CD4-positive, alpha-beta T cell treated with Interleukin-12 subunit alpha and Interleukin-12 subunit beta, for 1 hour (primary cell): ENCODE measurements at places on chromosomes 1 and 21.

DNA sequence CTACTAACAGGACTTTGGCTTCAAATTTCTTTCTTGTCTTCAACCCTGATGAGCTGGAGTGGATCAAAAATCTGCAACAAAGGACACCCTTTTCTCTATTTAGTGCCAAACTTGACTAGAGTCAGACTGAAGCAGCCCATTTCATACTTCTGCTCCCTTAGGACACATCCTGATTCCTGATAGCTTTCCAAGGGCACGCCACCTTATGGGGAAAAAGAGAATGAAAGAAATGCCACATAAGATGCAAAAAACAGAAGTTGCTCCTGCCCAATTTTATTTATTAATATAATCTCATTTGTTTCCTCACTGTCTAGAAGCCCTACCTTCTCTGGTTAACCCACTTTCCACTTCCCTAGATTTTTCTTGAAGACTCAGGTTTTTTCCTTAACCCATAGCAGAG is 72.7 kb upstream of the NBPF4 start:
- no peak for DNase-seq

DNA sequence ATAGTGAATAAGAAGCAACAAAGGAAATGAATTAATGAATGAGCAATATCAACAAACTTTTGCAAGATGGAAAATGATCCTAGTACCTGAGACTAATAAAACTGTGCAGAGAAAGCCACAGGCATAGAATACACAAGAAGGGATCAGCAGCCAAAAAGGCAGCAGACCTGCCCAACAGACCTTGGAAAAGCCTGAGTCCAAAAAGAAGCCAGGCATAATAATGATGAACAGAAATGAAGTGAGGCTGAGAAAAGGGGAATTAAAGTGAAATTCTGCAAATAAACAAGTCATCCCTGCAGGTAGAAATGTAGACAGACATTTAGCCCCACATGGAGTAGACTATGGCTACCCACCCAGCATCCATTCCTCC is 10.3 kb upstream of the PHTF1 start:
- DNase-seq = no peak

GRCh38 chr1:74596717-74597116 is 76.9 kb downstream of the ERICH3 start:
- DNase-seq = no peak

GRCh38 chr1:25922971-25923552 is 16.8 kb upstream of the STMN1 start:
- DNase-seq = peak; percentile 2

- no peak for DNase-seq
Observed at GRCh38 chr1:162324396-162324795, 52.3 kb downstream of the SPATA46 start.

GRCh38 chr1:53639251-53639763 is 99.7 kb downstream of the GLIS1 start:
- DNase-seq = no peak

DNA sequence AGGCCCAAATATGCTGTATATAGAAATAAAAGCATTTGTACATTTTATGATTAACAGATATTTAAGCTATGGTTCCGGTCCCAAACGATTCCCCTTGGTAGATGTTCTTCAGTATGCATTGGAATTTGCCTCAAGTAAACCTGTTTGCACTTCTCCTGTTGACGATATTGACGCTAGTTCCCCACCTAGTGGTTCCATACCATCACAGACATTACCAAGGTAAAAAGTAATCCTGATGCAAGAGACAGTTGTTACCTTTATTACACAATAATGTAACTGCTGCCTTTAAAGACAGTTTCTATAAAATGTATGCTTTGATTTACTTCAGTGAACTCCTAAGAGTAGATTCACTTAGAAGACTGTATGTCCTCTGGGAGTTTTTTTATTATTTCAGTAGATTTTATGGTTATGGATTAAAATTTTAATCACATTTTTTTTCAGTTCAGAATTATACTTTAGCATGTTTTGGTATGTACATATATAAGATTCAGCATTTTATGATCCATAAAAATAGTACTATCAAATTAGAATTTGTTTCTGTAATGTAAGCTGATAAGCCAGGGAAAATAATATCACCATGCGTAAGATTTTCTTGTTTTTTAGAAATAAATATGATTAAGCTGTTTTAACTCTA is 96.5 kb downstream of the USP25 start:
- DNase-seq = peak; percentile 60

DNA sequence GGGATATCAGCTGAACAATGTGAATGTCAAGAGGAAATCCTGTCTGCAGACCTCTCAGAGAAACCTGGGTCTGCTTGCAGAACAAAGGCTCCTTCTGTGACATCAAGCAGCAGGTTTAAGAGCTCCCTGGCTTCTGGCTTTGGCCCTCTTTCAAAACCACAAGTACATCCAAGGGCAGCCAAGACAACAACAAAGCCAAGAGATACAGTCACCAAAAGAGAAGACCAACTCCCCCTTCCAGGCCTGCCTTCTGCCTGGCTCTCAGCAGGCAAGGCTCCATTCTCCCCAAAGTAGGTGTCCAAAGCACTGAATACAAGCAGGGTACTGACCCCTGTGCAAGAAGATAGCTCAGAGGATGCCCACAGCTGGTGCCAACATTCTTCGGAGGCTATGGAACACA is 11.5 kb downstream of the BCAR3 start:
- no peak for DNase-seq

GRCh38 chr1:204627436-204627835 is 58.1 kb downstream of the LRRN2 start:
- no peak for DNase-seq

DNA sequence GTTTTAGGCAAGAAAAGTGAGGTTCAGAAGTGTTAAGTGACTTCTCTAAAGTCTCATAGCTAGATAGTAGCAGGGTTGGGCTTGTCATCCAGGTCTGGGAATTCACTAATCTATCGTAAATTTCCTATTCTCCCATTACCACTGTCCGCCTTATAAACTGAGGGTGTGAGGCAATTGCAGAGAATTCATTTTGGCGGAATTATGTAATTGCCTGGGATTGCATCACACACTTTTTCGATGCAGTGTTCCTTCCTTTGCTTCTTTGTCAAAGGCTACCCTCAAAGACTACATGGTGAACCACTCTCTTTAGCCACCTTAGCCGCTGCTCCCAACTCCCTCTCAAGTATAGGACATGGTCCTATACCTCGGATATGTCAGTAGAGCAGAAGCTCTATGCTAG is 19.1 kb downstream of the SELP start:
- DNase-seq = no peak

GRCh38 chr1:178726545-178726944 is 1.5 kb downstream of the RALGPS2 start:
- DNase-seq = no peak

- DNase-seq = peak; percentile 83
Observed at GRCh38 chr1:153568367-153569099, 2.9 kb upstream of the S100A2 start.

GRCh38 chr1:241286486-241286885 is 70.5 kb downstream of the RGS7 start:
- DNase-seq = no peak

- no peak for DNase-seq
Observed at GRCh38 chr21:45318556-45319404, 31.1 kb upstream of the POFUT2 start.

- no peak for DNase-seq
Observed at GRCh38 chr1:172122381-172122780, 281.1 kb downstream of the DNM3 start.

- no peak for DNase-seq
Observed at GRCh38 chr1:205917466-205918238, 25.6 kb downstream of the SLC26A9 start.

DNA sequence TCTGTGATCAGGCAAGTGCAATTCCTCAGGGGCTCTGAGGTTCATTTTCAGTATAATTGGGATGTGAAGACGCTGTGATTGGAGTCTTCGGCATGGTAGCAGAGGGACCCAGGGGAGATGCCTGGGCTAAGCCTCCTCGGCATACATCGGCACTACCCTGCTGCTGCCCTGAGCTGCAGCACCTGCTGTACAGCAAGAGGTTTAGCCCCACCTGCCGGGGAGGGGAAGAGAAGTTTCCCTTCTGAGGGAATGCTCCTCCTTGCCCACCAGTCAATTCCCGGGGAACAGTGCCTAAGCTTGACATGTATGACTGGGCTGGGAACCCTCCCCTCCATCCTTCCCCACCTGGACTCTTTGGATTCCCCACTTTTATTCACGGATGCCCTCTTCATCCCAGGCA is 24.9 kb downstream of the CNIH3 start:
- no peak for DNase-seq

GRCh38 chr1:181739214-181739613 is 255.9 kb downstream of the CACNA1E start:
- DNase-seq = no peak

- DNase-seq = no peak
Observed at GRCh38 chr1:9599741-9600140, 11.0 kb downstream of the TMEM201 start.

DNA sequence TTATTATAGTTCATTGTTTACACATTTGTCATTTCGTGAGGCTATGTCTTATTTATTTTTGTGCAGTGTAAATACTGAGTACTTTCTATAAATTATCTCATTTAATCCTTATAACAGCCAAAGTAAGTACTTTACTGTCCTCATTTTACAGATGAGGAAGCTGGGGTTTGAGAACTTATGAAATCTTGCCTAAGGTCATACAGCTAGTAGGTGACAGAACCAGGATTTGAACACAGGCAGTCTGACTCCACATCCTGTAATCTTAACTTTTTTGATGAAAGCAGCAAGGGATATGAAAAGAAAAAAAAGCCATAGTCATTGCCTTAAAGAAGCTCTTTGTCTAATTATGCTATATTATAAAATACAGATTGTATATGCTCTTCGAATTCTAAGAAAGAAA is 107.1 kb upstream of the BMP8A start:
- no peak for DNase-seq

DNA sequence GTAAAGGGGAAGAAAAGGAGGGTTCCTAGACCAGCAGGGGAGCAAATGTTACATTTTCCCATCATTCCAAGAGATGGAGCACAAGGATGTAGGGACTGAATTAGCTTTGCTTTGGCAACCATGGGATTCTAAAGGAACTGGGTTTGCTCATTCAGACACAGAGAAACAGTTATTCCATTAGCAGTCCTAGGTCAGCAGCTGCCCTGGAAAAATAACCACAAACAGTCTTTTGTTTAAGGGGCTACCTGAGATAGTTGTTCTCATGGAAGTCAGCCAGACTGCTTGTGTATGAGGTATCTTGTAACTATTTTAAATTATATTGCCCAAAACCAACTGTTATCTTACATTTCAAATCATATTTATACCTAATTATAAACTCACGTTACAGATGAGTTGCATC is 58.4 kb upstream of the VCAM1 start:
- DNase-seq = no peak

DNA sequence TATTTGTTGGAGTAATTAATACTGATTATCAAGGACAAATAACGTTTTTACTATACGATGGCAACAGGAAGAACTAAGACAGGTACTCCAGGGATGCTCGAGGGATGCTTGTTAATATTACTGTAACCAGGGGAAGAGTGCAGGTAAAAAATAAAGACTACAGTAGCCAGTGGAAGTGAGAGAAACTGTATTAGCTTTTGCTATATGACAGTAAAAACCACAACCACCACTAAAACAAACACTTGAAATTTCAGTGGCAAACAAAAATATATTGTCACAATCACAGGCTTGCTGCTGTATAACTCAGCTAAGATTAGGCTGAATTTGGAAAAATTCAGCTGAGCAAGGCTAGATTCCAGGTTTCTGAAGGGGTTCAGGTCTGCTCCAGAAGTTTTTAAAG is 812.6 kb upstream of the ADGRL4 start:
- DNase-seq = no peak

- no peak for DNase-seq
Observed at GRCh38 chr1:232655028-232655745, 25.3 kb upstream of the SIPA1L2 start.

- no peak for DNase-seq
Observed at GRCh38 chr1:21925334-21925940, 11.7 kb downstream of the HSPG2 start.

GRCh38 chr1:94961988-94962387 is 35.1 kb upstream of the CNN3 start:
- DNase-seq = no peak

GRCh38 chr1:169586395-169587255 is at the start of gene F5:
F5 (minus strand) TSS chr1:169586481; CDS start chr1:169586386, 95 bp downstream.
- peak; percentile 77 for DNase-seq

GRCh38 chr1:88608139-88608943 is 75.7 kb upstream of the PKN2 start:
- DNase-seq = peak; percentile 14

DNA sequence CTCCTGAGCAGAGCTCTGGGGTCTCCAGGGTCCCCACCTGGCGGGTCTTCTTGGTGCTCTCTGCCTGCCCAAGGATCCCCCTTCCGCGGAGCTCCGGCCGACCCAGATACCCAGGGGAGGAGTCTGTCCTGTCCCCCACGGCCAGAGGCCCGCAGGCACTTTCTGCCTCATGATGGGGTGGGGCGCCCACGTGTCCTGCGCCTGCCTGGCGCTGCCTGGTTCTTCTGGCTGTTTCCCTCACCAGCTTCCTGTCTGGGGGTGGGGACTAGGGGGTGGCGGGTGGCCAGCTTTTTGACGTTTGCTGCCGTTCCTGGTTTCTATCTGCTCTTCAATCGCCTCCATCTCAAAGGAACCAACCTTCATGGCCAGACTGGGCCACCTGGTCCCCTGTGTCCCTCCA is 313.3 kb upstream of the VAMP3 start:
- no peak for DNase-seq

DNA sequence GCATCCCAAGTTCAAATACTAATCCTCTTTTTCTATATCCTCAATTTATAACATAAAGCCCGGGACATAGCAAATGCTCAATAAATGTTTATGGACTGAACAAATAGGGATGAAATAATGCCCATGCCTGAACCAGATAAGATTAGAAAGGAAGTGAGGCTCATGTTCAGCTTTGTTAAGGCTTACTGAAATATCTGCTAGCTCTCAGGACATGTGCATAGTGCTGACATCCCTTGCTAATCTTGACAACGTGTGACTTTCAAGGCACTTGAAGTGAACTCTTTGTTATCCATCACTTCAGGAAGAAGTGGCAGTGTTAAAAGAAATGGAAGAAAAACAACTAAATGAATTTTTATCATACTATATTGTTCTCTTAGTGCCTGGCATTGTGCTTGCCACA is 260.3 kb upstream of the SGIP1 start:
- DNase-seq = no peak

DNA sequence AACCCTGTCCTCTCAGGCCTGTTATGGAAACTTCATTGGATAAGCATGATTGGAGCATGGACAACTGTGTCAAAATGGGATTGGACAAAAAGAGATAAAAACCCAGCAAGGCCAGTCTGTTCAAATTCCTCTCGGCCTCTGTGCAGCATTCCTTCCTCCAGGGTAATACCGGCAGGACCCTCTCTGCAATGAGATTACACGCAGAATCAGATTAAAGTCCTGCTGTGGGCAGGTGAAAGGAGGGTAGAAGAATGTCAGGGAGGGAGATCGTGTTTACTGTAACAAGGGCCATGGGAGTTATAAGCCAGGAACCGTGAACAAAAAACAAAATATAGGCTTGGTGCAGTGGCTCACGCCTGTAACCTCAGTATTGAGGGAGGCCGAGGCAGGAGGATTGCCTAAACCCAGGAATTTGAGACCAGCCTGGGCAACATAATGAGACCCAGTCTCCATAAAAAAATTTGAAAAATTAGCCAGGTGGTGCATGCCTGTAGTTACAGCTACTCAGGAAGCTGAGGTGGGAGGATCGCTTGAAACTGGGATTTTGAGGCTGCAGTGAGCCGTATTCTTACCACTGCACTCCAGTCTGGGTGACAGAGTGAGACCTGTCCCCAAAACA is 5.6 kb upstream of the EFHD2 start:
- no peak for DNase-seq

GRCh38 chr1:75328691-75329090 is 194.5 kb downstream of the LHX8 start:
- DNase-seq = no peak
